ENCODE measurements at places on chromosomes 7 and 10.

DNA sequence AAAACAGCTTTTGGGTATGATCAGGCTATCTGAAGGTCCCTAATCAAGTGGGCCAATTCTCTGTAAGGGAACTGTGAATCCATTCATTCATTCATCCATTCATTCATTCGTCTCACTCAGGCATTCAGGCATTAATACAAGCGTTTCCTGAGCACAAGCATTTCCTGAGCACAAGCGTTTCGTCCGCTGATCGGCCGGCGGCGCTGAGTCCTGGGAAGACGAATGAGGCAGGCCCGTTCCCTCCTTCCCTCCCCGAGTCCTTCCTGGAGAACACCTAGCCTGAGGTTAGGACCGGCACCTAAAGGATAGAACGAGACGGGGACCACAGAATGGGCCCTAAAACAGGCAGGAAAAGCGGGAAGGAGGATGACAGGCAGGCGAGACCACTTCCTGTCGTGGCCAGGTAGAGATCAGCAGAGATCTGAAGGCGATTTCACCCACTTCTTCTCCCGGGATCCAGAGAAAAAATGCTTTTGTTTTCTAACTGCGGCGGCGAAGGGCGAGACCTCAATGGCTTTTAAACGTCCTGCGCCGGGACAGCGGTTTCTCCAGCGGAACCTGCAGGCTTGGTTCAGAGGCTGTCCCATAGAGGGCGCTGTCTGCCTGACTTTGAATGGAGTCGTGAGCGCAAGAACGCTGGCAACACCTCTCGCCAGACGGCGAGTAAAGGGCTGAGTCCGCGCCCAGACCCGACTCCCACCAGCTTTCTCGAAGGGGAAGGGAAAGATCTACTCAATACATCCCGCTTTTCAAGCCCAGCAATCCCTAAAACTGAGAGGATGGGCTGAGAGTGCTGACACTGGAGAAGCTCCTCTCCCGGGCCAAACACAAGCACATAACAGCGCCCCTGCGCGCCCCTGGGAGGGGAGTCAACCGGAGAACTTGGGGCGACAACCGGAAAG lies 2.9 kb upstream of the HMX3 start:
- H3K27me3 ChIP-seq: peaks cover 96% of the 10 kb centered on the region
- no peak overlapping the region for H3K4me3 ChIP-seq
- peaks cover 3% of the 10 kb centered on the region for H3K4me1 ChIP-seq
- H3K27ac ChIP-seq: no peak overlapping the region
- no peaks in the 10 kb centered on the region for H3K36me3 ChIP-seq

GRCh38 chr7:142855756-142856564 lies 1.1 kb downstream of the EPHB6 start:
- no peaks in the 10 kb centered on the region for H3K36me3 ChIP-seq
- H3K27me3 ChIP-seq: peaks cover 29% of the 10 kb centered on the region

- DNase-seq: no peak
- H3K4me1 ChIP-seq: no peaks in the 10 kb centered on the region
- H3K27me3 ChIP-seq: peaks cover 4% of the 10 kb centered on the region
- no peak overlapping the region for H3K27ac ChIP-seq
These were observed 37.3 kb upstream of the PRSS1 start for GRCh38 chr7:142711746-142712616.

DNA sequence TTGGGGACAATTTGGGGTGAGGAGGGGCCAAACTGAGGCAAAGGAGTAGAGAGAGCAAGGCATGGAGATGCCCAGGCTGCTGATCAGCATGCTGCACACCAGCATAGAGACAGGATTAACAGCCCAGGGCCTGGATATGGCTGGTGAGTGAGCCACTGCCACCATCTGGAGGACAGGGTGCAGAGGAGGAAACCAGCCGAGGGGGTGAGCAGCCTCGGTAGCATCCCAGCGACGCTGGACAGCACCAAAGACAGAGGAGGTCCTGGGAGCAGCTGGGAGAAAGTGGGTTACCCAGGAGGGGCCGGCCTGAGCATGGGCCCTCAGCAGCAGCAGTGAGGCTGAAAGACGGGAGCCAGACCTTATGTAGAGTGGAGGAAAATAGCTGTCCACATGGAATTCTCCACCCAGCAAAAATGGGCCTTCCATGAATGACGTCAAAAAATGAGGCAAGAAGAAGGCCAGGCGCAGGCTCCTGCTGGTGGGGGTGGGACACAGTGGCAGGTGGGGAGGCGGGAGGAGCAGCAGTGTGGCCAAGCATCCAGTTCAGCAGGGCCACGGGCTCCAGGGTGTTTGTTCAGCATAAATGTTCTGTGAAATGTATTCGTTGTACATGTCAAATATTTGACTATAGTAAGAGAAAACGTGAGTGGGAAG lies 16.7 kb downstream of the RET start:
- no peaks in the 10 kb centered on the region for H3K36me3 ChIP-seq
- no peaks in the 10 kb centered on the region for H3K4me1 ChIP-seq
- H3K27me3 ChIP-seq: no peaks in the 10 kb centered on the region
- DNase-seq: no peak
- no peak overlapping the region for H3K27ac ChIP-seq

Measured in large intestine (tissue), 12 donors.